NB4 (cell line): ENCODE measurements at places on chromosomes 11 and 22.

GRCh38 chr11:101810546-101810945, 104.3 kb upstream of the CEP126 start:
- DNase-seq, result no peak

DNA sequence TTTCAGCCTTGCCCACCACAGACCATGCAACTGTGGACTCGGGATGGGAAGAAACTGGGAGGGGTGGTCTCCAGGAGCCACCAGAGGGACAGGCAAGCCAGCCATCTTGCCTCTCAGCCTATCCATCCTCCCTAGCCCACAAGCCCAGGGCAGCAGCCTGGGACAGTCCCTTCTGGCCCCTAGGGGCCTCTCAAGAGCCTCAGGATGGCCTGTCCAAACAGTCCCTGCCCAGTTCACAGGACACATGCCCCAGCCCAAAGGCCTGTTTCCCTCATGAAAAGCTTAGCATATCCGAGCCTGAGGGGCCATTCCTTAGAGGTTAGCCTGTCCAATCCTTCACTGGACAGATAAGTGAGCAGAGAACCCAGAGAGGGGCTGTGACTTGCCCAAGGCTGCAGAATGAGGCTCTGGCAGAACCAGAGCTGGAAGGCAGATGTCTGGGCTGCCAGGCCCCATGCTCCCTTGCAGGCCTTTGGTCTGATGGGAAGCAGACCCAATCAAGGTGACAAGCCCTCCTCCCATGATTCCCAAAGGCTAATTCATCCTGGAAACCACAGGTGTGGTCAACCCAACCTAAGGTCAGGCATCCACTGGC, 28.2 kb downstream of the LRRC10B start:
- DNase-seq, result no peak

DNA sequence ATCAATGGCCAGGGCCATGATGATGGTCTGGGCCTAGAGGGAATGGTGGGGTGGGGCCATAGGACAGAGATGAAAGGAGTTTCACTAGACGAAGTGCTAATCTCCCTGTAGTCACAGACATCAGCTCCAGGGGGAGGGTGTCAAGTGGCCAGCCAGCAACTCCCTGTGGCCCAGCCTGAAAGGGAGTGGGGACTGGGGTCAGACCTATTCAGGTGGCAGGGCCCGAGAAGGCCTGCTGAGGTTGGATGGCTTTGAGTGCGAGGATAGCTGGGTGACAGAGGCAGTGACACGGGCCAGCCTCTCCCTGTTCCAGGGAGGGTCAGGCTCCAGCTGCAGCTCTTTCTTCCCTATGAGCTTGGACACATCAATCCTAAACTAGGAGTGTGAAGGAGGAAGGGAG, 11.0 kb downstream of the TOB2 start:
- no peak for DNase-seq

GRCh38 chr11:61927501-61927900, 10.1 kb upstream of the RAB3IL1 start:
- peak; percentile 40 for DNase-seq

GRCh38 chr11:359181-359714, 10.1 kb upstream of the B4GALNT4 start:
- DNase-seq, result no peak

- DNase-seq, result no peak
Measured at GRCh38 chr11:58546841-58547240, 28.8 kb downstream of the LPXN start.

GRCh38 chr22:24482575-24482974, 12.6 kb upstream of the UPB1 start:
- peak; percentile 84 for DNase-seq

- no peak for DNase-seq
Measured at GRCh38 chr11:76152741-76153570, 53.3 kb downstream of the WNT11 start.

DNA sequence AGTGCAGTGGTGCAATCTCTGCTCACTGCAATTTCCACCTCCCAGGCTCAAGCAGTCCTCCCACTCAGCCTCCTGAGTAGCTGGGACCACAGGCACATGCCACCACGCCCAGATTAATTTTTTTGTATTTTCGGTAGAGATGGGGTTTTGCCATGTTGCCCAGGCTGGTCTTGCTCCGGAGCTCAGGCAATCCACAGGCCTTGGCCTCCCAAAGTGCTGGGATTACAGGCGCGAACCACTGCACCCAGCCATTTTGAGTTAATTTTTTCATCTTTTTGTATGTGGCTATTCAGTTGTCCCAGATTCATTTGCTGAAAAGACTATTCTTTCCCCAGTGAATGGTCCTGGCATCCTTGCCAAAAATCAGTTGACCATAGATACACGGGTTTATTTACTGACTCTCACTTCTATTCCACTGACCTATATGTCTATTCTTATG, 63.6 kb downstream of the MAPK1 start:
- DNase-seq, result no peak

DNA sequence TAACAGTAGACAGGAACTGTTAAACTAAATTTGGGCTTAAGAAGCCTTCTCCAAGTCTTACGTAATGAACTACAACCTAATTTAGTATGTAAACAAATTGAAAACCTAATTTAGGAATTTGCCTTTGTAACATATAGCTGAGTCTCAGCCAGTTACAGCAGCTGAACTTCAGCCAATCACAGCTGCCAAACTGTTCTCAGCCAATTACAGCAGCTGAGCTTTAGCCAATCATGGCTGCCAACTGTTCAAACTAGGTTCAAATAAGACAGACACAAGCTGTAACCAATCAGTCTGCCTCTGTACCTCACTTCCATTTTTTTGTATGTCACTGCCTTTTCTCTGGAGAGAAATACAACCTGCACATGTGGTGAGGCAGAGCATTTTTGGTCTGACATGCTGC, 95.0 kb upstream of the CD44 start:
- DNase-seq, result peak; percentile 66

DNA sequence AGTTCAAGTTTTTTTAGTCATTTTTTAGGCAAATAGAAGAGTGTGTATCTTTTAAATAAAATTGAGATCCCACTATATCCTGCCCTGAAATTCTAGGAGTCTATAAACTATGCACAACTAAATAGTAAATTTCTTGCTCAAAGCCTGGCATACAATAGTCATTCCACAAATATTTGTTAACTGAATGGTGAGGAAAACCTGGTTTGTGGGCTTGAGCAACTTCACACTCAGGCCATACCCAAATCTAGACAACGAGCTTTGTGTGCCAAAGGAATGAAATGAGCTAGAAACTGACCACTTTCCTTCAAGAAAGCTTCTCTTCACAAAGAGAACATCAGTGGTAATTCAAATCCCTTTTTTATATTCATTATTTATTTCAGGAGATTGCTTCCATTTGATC, 39.6 kb upstream of the AMOTL1 start:
- no peak for DNase-seq

GRCh38 chr11:131601586-131601985, 231.2 kb downstream of the NTM start:
- no peak for DNase-seq

DNA sequence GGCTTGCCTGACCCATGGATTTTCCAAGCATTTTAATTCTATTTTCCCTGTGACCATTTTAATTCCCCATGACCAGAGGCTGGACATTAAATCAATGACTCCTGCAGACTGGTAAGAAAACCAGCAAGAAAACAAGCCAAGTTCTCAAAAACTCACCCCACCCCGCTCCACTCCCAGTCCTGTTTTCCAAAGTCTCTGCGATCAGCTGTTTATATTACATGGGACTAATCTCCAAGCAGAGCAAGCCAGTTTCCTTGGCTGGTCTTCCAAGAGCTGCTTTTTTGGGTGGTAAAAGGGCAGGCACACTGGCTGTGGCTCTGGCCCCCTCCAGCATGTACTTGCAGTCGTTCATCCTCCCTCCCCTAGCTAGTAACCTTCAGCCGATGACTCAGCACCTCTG, 97.9 kb downstream of the RRAS2 start:
- DNase-seq, result no peak

GRCh38 chr11:34928960-34929680, 12.7 kb downstream of the PDHX start:
- peak; percentile 10 for DNase-seq

- DNase-seq, result no peak
Measured at GRCh38 chr11:81331088-81331487, 1402.6 kb downstream of the FAM181B start.
